ENCODE measurements at places on chromosomes 1 and 21.

GRCh38 chr1:9202240-9202870, 32.2 kb upstream of the H6PD start:
- no peak for DNase-seq

- no peak for DNase-seq
These were observed 136.1 kb downstream of the TGFB2 start for GRCh38 chr1:218481116-218481775.

- DNase-seq, result no peak
These were observed 5.2 kb upstream of the SEMA4A start for GRCh38 chr1:156148216-156148615.

GRCh38 chr1:111454859-111455641, 5.8 kb downstream of the ATP5PB start:
- DNase-seq, result no peak

DNA sequence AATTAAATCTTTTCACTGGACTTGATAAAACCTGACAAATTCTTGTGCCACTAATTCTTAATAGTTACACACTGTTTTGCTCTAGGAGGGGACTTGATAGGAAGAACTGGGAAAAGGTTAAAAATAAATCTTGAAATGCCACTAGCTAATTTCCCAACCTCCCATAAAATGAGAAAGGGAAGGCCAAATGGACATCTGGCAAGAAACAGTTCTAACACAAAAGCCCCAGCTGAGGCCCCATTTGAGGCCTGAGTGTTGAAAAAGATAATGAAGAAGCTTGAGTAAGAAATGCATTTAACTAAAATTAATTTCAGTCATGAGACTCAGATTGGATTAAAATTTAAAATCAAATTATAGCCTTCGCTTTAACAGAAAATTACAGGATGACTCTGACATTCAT, 11.2 kb upstream of the RAP1GAP start:
- DNase-seq, result no peak

DNA sequence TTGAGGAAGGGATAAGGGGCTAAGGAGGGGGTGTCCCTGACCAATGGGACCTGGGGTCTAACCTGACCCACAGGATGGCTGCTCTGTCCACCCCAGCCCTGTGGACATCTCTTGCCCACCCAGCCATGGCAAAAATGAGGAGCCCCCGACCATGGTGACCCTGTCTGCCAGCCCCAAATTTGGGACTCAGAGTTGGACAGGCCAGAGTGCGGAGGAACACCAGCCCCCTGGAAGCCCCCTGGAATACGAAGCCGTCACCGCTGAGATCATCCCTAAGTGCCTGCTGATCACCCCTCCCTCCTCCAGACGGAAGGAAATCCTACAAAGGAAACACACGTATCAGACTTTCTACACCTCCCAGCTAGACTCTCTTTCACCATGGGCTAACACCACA, 119.3 kb downstream of the SIK1 start:
- no peak for DNase-seq

GRCh38 chr1:89608984-89609725, 23.8 kb upstream of the LRRC8C start:
- no peak for DNase-seq

GRCh38 chr1:55524006-55524405, 308.8 kb upstream of the USP24 start:
- no peak for DNase-seq

GRCh38 chr1:119735217-119735616, 23.5 kb downstream of the PHGDH start:
- DNase-seq, result no peak

DNA sequence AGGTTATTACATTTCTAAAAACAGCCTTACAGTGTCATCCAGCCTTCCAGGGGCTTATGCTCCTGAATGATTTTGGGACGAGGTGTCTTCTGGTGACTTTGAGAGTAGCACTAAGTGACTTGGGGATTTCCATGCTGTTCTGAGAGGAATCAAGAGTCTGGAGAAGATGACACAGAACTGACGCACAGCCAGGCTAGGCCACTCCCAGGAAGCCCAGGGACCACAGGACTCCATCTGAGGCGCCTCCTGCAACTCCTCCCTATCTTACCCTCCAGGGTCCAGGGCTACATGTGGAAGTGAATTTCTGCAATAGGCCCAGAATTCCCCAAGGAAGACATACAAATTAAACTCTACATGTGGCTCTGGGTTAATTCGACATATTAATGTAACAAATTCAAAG, 92.5 kb downstream of the SLC25A24 start:
- no peak for DNase-seq

GRCh38 chr1:50346621-50347020, 76.6 kb downstream of the DMRTA2 start:
- DNase-seq, result no peak

GRCh38 chr1:17059391-17060305, 5.8 kb upstream of the SDHB start:
- DNase-seq, result no peak

DNA sequence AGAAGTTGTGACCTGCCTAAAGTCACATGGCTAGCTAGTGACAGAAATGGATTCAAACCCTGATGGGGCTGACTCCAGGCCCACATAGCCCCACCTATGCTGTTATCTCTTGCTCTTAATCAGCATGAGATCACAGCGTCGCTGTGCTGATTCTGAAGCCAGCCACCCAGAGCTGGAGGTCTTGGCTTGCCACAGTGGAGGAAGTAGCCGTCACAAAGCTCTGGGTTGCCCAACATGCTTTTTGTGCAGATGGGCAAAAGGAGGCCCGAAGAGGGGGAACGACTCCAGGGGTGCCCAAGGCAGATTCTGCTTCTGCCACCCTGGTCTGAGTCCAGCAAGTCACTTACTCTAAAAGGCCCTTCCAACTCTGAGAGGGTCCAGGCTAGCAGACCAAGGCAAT, 14.7 kb upstream of the MFSD2A start:
- no peak for DNase-seq

GRCh38 chr21:33815143-33815707, 100.4 kb downstream of the ATP5PO start:
- no peak for DNase-seq

GRCh38 chr1:18828224-18828623, 31.2 kb downstream of the TAS1R2 start:
- DNase-seq, result no peak

GRCh38 chr1:27366411-27367159, at the start of gene MAP3K6:
Gene MAP3K6 (minus strand): TSS chr1:27366961. CDS start chr1:27366597, 364 bp downstream.
- DNase-seq, result no peak

DNA sequence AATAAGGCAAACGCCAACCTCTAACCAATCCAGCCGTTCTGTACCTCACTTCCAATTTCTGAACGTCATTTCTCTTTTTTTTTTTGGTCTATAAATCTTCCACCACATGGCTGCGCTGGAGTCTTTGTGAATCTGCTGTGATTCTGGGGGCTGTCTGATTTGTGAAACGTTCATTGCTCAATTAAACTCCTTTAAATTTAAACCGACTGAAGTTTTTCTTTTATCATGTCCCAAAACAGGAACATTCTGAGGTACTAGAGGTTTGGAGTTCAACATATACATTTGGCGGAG, 65.5 kb upstream of the BACH1 start:
- DNase-seq, result no peak

GRCh38 chr1:217673387-217673786, 42.2 kb downstream of the SPATA17 start:
- no peak for DNase-seq

DNA sequence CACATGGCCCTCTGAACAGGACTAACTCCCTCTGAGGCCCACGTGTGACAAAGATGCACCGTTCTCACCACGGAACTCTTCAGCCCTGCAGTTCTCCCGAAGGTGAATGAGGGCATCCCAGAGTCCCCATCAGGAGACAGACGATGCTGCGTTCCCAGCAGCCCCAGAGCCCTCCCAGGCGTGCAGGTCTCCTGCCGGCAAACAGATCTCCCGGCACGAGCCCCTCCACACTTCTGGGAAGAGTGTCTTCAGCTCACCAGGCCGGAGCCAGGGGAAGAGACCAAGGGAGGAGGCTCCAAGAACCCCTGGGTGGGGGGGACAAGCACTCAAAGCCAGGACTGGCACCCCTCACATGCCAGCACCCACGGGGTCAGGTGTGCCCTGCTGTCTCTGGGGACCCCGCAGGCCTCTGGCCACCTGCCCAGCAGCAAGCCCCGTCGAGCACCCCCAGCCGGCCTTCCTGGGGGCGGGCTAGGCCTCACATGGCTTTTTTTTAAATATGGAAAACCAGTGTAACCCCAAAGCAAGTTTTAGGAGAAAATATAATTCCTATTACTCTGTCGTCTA, 45.1 kb upstream of the TRAPPC10 start:
- DNase-seq, result no peak
